Keratinocyte (primary cell): ENCODE measurements at places on chromosomes 7 and 10.

- H3K4me1 ChIP-seq = no peaks in the 10 kb centered on the region
- H3K36me3 ChIP-seq = no peaks in the 10 kb centered on the region
- H3K4me3 ChIP-seq = no peak overlapping the region
- no peak overlapping the region for H3K27ac ChIP-seq
Measured at GRCh38 chr7:157516311-157516710, 179.5 kb downstream of the DNAJB6 start.

DNA sequence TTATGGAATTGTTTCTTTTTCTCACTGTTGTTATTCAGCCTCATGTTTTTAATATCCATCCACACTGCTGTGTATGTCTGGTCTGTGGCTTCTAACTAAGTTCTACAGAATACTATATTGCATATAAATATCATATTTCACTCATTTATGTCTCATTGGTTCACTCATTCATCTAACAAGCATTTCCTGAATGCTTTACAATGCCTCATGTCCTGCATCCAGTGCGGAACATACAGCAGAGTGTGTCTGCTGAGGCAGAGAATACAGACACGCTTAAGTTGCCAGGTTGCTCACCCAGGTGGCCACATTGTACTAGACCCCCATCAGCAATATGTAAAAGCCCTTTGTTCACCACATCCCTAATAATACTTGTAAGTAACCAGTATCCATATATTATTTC lies 111.8 kb upstream of the CNTNAP2 start:
- H3K27ac ChIP-seq = no peak overlapping the region
- no peaks in the 10 kb centered on the region for H3K4me1 ChIP-seq
- no peak overlapping the region for H3K4me3 ChIP-seq
- no peaks in the 10 kb centered on the region for H3K27me3 ChIP-seq
- no peaks in the 10 kb centered on the region for H3K36me3 ChIP-seq

DNA sequence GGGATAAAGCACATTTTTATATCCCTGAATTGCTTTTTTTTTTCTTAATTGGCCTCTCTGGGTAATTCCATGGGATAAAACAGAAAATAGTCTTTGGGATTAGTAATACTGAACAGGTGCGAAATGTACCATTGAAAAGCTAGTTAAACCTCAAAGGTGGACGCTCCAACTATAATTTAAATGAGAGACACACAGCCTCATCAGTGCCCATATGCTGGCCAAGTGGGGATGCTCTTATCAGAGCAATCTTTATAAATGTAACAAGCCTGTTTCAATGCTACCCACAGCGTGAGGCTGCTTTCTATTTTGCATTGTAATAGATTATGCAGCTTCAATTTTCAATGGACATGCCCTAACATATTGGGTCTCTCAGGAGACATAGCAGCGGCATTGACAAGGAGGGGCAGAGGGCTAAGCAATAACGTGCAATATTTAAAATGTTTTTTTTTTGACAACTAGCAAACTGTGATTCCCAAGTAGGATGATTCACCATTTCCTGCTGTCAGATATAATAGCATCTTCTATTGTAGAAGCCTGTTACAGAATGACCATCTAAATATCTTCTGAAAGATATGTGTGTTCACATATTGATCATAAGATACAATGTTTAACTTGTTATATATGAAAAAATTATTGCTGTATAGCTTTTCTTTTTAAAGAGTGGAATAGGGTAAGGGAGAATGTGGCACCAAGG lies 91.3 kb upstream of the BET1 start:
- peaks cover 15% of the 10 kb centered on the region for H3K27me3 ChIP-seq
- H3K36me3 ChIP-seq = no peaks in the 10 kb centered on the region
- no peaks in the 10 kb centered on the region for H3K4me1 ChIP-seq
- DNase-seq = no peak
- H3K27ac ChIP-seq = no peak overlapping the region
- H3K4me3 ChIP-seq = no peak overlapping the region

- no peak overlapping the region for H3K4me3 ChIP-seq
- H3K36me3 ChIP-seq = no peaks in the 10 kb centered on the region
- H3K27me3 ChIP-seq = no peaks in the 10 kb centered on the region
- H3K27ac ChIP-seq = no peak overlapping the region
- no peaks in the 10 kb centered on the region for H3K4me1 ChIP-seq
- DNase-seq = no peak
Measured at GRCh38 chr10:28467615-28468014, 65.3 kb upstream of the WAC start.

GRCh38 chr7:138465046-138465445 lies 5.0 kb downstream of the TRIM24 start:
- no peak overlapping the region for H3K27ac ChIP-seq
- peaks cover 5% of the 10 kb centered on the region for H3K4me1 ChIP-seq

DNA sequence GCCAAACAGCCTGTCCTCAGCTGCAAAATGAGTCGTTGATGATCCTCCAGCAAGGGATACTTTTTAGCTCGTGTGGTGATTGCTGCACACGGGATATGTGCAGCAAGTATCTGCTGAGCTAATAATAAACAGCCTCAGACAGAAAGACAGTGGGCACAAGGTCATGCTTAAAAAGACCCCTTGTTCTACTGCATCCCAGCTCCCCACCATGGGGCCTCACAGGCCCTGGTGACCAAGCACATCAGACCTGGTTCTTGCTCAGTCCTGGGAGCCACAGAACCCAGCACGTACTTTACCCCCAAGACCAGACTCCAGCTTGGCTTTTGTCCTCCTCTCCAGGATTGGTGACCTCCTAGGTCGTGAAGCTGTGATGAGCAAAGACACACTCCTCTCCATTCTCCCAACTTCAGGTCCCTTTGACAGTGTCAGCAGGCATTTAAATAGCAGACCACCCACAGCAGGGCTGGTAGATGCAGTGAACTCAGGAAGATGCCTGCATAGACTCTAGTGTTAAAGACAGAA lies 50.5 kb downstream of the EGFR start:
- H3K27me3 ChIP-seq = no peaks in the 10 kb centered on the region
- no peak for DNase-seq
- peaks cover 87% of the 10 kb centered on the region for H3K4me1 ChIP-seq
- peaks cover 39% of the 10 kb centered on the region for H3K36me3 ChIP-seq
- no peak overlapping the region for H3K4me3 ChIP-seq
- peak overlapping the region; percentile 98 for H3K27ac ChIP-seq

GRCh38 chr7:143882604-143883078 lies 19.3 kb downstream of the TCAF1 start:
- peak overlapping the region; percentile 60 for H3K4me3 ChIP-seq
- H3K4me1 ChIP-seq = peaks cover 9% of the 10 kb centered on the region
- no peak for DNase-seq
- no peaks in the 10 kb centered on the region for H3K36me3 ChIP-seq

DNA sequence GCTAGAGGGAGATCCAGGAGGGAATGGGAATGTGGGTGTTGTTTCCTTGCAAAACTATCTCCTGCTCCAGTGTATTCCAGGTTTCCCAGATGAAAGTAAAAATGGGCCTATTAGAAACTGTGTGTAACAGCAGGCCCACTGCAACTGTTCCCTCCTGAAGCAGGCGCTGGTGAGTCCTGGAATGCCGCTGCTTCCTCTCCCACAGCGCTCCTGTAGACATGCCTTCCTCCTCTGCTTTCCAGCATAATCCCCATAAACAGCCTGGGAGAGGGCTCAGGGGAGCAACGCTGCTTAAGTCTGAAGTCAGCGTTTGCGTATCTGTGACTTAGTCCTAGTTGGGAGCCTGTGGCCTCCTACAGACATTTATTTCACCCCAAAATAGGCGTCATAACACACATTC lies 551.0 kb upstream of the FOXK1 start:
- no peaks in the 10 kb centered on the region for H3K4me1 ChIP-seq
- no peaks in the 10 kb centered on the region for H3K27me3 ChIP-seq
- DNase-seq = no peak
- H3K36me3 ChIP-seq = no peaks in the 10 kb centered on the region

- H3K27ac ChIP-seq = peak overlapping the region; percentile 84
- H3K27me3 ChIP-seq = no peaks in the 10 kb centered on the region
- peaks cover 34% of the 10 kb centered on the region for H3K4me1 ChIP-seq
- peaks cover 3% of the 10 kb centered on the region for H3K36me3 ChIP-seq
- DNase-seq = peak; percentile 62
- H3K4me3 ChIP-seq = peak overlapping the region; percentile 52
Measured at GRCh38 chr7:149716007-149716931, 57.1 kb downstream of the ZNF467 start.

DNA sequence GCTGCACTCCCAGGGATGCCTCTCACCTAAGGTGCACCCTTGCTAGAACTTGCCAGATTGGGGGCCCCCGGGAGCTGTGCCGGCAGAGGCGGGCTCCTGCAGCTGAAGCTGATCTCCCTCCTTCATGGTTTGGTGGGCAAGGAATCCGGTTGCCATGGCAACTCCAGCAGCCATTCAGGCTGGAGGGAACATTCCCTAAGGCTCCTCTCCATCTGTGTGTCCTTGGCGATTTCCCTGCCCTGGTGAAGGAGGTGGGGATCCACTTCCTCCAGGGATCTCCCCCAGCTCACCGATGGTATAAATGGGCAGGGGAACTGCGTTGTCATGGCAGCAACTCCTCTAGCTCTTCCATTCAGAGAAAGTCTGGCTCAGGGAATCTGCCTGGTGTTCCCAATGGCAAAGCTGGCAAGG lies 49.6 kb upstream of the GPR158 start:
- no peak overlapping the region for H3K27ac ChIP-seq
- H3K4me1 ChIP-seq = no peaks in the 10 kb centered on the region
- no peak for DNase-seq
